SW480 (cell line): ENCODE measurements at places on chromosomes 16 and 17.

GRCh38 chr16:27756206-27756970 lies 206.4 kb downstream of the KATNIP start:
- no peak for DNase-seq

DNA sequence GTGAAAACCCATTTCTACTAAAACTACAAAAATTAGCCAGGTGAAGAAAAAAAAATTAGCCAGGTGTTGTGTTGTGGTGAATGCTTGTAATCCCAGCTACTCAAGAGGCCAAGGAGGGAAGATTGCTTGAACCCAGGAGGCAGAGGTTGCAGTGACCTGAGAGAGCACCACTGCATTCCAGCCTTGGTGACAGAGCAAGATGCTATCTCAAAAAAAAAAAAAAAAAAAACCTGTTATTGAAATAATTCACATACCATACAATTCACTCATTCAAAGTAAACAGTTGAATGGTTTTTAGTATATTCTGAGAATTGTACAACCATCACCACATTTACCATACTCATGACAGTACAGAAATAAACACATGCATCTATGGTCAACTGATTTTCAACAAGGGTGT lies 31.0 kb downstream of the ZNRF1 start:
- DNase-seq = no peak

- DNase-seq = no peak
These were observed 27.4 kb downstream of the SNX11 start for GRCh38 chr17:48134912-48135480.

- peak; percentile 80 for DNase-seq
These were observed 2.2 kb upstream of the KRT19 start for GRCh38 chr17:41530062-41531048.

DNA sequence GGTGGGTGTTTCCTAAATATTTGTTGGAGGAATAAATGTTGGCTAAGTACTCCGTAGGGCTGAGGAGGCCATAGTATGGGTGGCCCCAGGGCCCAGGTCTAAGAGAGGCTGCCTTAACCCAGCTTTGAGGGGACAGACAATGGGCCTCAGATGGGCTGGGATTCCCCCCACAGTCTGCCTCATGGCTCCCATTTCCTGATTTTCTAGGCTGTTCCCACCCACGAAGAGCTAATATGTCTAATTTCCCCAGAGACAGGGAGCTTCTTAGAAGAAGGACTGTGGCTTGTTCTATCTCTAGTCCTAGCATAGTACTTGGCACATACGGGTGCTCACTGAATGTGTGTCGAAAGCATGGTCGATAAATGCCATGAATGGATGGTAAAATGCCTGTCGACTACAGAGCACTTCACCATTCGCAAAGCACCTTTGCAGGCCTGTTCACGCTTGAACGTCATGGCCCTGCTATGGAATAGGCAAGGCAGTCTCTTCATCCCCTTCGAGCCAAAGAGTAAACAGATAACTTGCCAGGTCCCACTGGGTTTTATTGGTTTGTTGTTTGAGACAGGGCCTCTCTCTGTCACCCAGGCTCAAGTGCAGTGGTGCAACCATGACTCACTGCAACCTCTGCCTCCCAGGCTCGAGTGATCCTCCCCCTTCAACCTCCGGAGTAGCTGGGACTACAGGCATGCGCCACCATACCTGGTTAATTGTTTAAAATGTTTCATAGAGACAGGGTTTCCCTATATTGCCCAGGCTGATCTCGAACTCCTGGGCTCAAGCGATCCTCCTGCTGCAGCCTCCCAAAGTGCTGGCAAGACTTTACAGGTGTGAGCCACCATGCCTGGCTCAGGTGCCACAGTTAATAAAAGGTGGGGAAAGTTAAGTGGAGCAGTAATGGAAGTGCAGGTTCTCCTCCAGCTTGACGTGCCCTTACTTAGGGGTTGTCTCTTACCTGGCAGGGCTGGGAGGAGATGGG lies 9.7 kb downstream of the CHAD start:
- no peak for DNase-seq

GRCh38 chr17:78337244-78338109 lies 22.4 kb downstream of the SOCS3 start:
- no peak for DNase-seq

- DNase-seq = no peak
These were observed 164.7 kb downstream of the CNTNAP4 start for GRCh38 chr16:76441876-76442275.

- DNase-seq = no peak
These were observed 44.9 kb upstream of the PEMT start for GRCh38 chr17:17636272-17636885.

DNA sequence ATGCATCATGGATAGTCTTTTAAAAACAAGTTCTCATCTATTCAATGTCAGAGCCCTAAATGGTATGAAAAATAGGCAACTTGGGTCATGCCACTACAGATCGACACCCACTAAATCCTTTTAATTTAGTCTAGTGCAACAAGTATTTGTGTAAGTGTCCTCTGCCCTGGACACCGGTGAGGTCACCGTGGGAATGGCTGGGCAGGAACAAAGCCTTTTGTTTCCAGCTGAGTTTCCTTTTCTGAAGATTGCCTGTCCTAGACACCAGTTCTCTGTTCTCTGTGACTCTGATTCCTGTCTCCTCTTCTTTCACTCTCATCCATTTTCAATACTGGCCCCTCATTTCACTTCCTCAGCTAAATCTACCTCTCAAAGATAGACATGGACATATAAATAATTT lies 446.5 kb downstream of the MAF start:
- DNase-seq = no peak

DNA sequence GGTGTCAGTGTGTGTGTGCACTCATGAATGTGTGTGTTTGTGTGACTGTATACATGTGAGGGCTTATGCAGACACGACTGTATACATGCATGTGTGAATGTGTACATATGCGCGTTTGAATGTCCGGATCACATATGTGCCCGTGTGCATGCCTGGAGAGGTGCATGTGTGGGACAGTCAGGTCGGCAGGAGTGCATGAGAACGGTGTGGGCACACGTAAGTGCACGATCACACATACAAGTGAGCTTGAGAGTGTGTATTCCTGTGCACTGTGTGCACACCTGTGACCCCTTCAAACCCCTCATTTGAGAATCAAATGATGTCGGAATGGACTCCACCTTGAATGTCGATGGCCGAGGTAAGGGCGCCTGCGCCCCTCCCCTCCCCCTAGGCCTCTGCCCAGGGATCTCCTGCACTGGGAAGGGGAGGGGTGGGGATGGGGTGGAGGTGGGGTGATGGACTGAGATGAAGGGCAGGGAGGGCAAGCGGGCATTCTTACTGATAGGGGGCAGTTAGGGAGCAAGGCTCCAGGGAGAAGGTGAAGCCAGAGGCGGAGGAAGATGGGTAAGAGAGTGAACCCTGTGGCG lies 601 bp upstream of the NGFR start:
- no peak for DNase-seq

DNA sequence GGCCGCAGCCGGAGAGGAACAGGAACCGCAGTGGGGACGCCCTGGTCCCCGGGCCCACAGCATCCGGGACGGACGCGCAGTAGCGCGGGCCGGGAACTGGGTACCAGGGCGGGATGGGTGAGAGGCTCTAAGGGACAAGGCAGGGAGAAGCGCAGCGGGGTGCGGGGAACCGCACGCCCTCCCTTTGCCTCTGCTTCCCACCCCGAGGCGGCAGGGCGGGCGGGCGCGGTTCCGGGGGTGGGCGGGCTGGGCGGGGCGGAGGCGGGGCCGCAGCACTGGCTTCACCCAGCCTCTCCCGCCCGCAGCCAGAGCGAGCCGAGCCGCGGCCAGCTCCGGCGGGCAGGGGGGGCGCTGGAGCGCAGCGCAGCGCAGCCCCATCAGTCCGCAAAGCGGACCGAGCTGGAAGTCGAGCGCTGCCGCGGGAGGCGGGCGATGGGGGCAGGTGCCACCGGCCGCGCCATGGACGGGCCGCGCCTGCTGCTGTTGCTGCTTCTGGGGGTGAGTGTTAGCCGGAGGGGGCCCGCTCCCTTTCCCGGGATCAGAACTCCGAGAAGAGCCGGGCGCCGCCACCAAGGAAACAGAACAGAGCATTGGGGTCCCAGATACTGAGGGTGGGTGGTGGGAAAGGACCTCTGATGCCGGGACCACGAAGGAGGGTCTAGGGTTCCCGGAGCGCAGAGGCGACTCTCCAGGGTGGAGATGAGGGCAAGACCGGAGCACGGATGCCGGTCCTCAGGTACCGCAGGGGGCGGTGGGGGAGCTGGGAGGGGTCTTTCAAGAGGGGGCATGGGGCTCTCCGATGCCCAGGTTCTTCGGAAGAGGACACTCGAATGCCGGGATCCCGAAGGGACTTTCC lies at the start of gene NGFR:
NGFR (plus strand) TSS at position 308 of the 856 bp plus-strand sequence; CDS start at position 433, 125 bp downstream.
- peak; percentile 52 for DNase-seq

DNA sequence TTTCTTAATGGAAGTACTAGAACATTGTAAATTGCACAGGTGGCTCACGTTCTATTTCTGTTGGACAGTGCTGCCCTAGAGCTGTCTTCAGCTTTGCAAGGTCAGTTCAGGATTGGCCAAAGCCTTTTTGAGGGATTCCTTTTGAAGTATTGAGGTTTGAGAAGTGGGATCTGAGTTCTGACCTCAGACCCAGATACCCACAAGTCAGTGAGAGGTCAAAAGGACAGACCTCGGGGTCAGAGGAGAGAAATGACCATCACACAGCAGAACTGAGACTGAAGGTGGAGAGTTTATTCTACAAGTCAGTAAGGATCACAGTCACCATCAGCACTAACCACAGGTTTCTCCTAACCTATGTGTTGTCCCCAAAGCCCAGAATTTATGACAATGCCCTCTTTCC lies 1.7 kb downstream of the ACSM5 start:
- DNase-seq = no peak

GRCh38 chr17:40699853-40700252 lies 3.7 kb downstream of the KRT24 start:
- DNase-seq = no peak

DNA sequence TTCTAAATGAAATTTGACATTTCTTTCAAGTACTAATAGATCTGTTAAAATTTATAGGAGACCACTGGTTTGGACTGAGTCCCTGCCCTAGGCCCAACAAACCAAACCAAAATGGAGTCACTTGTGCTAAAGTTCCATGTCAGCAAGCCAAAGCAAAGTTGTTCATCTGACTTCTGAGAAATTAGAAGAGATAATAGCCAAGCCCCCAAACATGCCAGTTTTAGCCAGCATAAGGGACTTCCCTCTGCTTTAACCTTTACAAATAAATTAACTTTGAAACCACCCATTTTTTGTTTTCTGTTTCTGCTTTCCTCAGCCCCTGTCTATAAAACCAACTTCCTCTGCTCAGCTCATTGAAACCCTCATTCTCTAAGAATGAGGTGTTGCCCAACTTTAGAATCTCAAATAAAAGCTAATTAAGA lies 18.9 kb downstream of the CDR2 start:
- DNase-seq = no peak

- DNase-seq = no peak
These were observed 12.6 kb downstream of the CACNG1 start for GRCh38 chr17:67056746-67057490.

GRCh38 chr17:75743625-75744206 lies 21.3 kb downstream of the GALK1 start:
- no peak for DNase-seq

DNA sequence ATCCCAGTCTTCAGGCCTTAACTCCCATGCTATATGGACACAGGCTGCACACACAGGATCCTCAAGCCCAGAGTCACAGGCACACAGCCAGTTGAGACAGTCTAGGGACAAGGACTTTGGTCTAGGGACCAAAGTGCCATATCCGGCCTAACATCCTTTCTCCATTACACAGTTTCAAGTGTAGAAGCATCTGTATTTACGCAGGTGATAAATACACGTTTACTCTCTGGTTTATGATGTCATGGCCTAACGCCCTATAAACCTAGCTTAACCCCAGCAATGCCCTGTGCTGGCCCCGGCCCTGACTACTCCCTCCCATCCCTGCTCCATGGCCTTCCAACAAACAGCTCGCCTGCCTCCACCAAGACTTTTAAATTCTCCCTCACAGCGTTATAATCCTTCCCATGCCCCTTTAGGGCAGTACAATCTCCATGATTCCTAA lies 17.1 kb downstream of the CUEDC1 start:
- DNase-seq = peak; percentile 21

DNA sequence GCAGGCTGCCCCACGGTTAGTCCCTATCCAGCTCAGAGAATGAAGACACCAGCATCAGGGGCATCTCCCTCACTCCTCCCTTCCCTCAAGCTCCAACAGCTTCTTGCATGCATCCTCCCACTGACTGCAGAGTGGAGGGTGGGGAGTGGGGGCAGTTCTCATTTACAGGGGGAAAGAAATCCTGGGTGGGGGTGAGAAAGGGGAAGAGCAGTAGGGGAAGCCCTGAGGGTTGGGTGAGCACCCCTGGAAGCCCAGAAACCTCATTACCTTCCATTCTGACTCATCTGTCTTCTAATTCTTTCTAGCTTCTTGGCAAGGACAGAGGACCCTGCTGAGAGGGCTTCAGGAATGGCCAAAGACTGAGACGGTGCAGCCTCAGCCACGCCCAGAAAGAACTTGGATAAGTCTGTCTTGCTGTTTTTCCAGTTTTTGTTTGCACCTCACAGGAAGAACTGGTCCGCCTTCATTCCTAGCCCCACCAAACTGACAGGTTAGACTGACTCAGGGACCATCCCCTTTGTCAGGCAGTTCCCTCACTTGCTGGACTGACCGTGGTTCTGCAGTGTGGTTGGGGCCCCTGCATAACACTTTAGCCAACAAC lies 52.5 kb upstream of the WSB1 start:
- no peak for DNase-seq

DNA sequence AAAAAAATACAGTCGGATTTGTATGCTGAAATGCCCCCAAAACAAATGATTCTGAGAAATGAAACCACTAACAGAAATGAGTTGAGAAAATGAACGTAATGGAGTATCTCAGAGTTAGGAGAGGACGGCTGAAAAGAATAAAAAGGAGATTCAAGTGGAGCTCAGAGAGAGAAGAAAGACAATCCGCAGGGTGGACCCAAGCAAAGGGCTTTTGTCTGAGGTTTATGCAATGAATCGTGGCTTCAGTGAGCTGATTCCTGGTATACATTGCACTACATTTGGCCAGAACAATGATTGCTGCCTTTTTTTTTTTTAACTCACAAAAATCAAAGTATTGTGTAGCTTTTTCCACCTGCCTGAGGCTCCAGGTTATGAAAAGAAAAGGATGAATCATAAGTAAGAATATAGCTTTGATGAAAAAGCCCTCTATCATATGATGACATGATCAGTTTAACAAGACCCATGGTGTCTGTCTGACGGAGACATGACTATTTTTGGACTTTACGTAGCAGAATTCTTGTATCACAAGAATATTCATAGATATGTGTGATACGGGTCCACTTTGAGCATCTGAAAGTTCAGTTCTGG lies 4.4 kb upstream of the MED9 start:
- DNase-seq = no peak

- peak; percentile 93 for DNase-seq
These were observed 25.5 kb upstream of the ALKBH5 start for GRCh38 chr17:18158022-18158600.

DNA sequence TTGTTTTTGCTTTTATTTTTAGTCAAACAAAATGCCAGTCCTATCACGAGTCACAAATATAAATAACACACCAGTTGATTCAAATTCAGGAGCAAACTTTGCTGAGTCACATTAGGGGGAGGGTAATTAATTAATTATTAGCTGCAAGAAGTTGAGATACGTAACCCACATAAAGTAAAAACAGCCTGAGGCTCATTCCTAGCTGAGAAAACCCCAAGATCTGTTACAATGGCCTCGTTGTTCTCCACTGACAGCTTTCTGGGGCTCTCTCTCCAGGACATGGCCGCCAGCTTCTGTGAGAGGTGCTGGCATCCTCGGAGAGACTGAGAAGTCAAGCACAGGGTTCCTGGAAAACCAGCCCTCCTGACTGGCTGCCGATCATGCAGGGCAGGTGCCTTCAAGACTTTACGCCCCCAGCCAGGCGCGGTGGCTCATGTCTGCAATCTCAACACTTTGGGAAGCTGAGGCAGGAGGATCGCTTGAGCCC lies 11.1 kb downstream of the RAB40B start:
- peak; percentile 43 for DNase-seq

GRCh38 chr17:66834919-66835454 lies at the start of gene CACNG5:
Gene CACNG5, plus strand, starts transcription at chr17:66835117. Its CDS starts 42,216 bp downstream, at chr17:66877333.
- no peak for DNase-seq
